ENCODE measurements at places on chromosomes 4 and X.

GRCh38 chr4:135371137-135371536, 1169.5 kb upstream of the PABPC4L start:
- DNase-seq: no peak

DNA sequence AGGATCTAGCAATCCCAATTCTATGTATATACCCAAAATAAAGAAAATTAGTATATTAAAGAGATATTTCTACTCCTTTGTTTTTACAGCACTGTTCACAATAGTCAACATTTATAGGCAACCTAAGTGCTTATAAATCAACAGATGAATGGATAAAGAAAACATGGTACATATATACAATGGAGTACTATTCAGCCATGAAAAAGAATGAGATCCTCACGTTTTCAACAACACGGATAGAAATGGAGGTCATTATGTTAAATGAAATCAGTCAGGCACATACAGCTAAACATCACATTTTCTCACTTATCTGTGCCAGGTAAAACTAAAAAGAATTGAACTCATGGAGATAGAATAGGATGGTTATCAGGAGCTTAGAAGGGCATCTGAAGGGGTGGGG, 45.6 kb upstream of the PABPC5 start:
- DNase-seq: no peak

- no peak for DNase-seq
These were observed 37.4 kb downstream of the PDLIM5 start for GRCh38 chr4:94489098-94489497.

DNA sequence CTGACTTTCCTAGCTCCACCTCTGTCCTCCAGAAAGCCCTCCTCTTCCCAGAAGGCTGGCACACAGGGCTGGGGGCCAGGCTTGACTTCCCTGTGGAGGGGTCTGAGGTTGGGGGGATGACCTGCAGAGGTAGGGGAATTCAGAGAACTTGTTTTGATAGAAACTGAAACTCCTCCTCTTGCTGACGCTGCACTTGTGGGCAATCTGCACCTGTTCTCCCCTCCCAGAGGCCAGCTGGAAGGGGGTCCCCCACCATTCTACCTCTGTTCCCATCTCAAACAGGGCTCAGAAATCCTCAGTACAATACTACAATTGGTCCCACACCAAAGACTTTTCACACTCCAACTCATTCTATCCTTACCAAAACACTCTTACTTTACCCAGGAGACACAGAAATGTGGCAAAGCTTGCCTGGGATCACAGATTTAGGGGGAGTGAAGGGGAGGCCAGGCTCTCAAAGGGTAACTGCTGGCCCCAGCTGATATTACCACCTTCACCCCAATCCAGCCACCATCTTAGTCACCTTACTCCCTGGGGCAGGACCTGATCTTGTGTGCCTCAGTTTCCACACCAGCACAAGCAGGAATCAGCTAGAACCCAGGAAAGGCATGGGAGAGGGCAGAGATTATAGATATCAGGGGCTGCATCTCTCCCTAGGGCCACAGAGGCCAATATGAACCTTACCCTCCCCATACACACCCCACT, 18.5 kb downstream of the OTUD5 start:
- DNase-seq: no peak

DNA sequence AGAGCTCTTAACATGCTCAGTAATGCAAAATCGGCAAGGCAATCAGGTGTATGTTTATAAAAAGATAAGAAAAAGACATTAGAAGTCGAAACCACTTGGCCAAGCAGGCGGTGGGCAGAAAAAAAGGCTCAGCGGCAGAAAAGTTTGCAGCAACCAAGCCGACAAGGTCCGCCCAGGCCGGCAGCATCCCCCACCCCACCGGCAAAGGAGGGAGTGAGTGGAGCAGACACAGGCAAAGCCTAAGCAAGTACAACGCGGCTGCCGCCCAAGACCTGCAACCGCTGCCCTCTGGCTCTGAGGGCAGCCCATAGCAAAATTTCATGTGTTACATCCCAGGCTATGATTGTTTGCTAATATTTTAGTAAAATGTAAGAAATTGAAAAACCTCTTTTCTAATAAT, 125.4 kb upstream of the ZCCHC13 start:
- no peak for DNase-seq

- no peak for DNase-seq
These were observed 51.5 kb upstream of the SLC4A4 start for GRCh38 chr4:71287305-71287704.

DNA sequence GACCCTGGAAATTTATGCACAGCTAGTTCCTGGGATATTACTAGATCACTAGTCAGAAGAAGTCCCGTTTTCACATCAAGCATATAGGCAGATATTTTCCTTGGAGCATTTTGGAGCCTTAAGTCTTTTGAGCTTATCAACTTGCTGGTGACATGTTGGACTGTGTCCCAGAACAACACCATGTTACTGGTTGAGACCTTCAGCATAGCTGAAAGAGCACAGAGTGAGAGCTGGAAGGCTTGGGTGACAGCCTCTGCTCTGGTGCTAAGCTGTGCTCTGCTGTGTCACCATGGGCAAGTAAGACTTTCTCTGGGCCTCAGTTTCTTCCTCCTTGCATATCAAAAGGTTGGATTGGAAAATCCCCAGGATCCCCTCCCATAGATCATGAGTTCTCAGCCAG, 116.6 kb upstream of the FRMPD4 start:
- DNase-seq: no peak

DNA sequence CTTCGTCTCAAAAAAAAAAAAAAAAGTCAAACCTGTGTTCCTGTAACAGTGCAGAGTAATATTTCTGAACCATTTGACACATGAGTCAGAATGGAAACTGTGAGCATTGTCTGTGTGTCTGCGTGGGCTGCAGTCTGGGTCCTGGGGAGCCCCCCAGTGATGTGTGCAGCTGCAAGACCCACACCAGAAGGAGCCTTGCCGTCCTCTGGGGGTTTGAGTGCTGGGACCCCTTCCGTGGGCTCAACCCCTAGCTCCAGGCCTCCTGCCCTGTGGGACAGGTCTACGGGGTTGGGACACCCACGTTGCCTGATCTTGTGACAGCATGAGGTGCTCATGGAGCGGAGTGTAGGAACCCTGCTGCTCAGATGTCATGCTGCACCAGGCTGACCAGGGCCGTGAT, 43.7 kb downstream of the DDX3X start:
- no peak for DNase-seq

DNA sequence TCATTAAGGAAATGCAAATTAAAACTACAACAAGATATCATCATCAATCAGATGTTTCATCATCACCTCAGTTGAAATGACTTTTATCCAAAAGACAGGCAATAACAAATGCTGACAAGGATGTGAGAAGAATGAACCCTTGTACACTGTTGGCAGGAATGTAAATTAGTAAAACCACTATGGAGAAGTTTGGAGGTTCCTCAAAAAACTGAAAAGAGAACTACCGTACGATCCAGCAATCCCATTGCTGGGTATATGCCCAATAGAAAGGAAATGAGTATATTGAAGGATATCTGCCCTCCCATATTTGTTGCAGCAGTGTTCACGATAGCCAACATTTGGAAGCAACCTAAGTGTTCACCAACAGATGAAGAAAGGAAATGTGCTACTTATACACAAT, 50.6 kb upstream of the STARD8 start:
- DNase-seq: no peak

GRCh38 chr4:2511645-2512131, 24.8 kb upstream of the FAM193A start:
- DNase-seq: no peak

GRCh38 chrX:10759141-10759799, 138.9 kb upstream of the MID1 start:
- no peak for DNase-seq

- no peak for DNase-seq
These were observed 30.4 kb upstream of the CPLX1 start for GRCh38 chr4:856225-856901.

All from NCI-H1092 (cell line).